Mammary epithelial cell (primary cell): ENCODE measurements at places on chromosomes 16 and 17. TPM values are rescaled to one million over a fixed set of nuclear protein-coding genes. Genes with fewer than 3 reads are reported as not detected.
A peak's percentile ranks its signal among the peaks of the same experiment; 100 is the strongest.

DNA sequence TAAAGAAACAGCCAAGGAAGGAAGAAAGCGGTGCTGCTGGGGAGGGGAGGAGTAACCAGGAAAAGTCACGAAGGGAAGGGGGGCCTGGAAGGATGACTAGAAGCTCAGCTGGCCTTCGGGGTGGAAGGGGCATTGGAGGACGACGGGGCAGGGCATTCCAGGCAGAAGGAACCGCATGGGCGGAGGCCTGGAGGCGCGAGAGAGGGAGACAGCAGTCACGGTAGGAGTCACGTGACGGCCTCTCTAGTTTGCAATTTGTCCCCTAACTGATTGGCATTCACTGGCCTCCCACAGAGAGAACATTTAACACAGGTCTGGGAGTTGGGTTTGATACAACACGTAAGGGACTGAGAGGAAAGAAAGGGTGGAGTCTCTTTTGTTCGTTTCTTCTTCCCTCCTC, 63.9 kb downstream of the RTN4RL1 start:
- DNase-seq = no peak

DNA sequence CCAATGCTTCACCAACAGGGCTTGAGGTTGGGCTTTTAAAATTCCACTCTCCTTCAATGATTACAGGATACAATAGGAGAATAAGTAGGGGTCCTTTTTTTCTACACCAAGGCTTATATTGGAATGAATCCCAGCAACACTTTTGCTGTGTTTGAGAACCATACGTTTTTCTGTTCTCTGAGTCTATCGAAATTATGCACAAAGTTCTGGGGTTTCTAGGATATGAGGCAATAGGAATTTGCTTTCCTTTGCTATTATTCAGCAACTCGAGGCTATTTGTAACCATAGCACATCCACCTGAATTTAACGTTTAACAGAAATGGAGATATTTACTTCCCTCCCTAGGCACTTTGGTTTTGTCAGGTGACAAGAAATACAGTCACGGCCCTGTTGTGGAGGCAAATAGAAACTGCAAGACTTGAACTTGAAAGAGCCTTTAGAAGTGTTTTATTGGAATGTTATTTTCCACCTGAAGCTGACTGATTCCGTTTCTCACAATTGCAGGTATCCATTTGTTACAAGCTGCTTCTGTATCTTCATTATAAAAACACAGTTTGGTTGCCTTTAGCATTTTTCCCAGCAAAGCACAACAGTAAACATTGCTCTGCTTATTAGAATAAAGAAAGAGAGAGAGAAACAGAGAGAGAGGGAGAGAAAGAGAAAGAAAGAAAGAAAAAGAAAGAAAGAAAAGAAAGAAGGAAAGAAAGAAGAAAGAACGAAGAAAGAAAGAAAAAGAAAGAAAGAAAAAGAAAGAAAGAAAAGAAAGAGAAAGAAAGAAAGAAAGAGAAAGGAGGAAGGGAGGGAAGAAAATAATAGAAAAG, 109.6 kb downstream of the HS3ST3A1 start:
- no peak for DNase-seq

DNA sequence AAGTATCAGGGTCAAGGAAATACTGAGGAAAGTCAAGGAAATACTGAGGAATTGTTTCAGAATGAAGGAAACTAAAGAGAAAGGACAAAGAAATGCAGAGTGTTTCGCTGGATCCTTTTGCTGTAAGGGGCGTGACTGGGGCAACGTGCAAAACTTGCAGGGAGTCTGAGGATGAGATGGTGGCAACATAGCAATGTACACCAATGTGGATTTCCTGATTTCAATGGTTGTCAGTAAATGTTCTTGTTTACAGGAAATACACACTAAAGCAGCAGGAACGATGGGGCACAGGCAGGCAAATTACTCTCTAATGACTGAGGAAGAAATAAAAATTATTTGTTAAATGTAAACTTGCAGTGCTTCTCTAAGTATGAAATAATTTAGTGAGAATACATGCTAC, 34.4 kb downstream of the ZZEF1 start:
- DNase-seq = no peak

DNA sequence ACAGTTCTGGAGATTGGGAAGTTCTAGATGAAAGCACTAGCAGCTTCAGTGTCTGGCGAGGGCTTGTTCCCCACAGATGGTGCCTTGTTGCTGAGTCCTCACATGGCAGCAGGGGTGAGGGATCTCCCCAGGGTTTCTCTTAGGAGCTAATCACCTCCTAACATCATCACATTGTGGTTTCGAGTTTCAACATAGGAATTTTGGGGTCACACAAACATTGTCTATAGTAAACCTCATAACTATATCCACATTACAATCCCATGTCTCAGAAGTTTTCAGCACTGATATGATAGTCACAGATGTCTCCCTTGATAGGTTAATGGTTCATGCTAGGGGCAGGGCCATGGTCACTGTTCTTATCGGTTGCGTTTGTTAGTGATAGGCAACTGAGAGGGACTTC, 13.8 kb downstream of the CLUAP1 start:
- DNase-seq = peak; percentile 76

The VTN gene
- polyA plus RNA-seq = not detected

DNA sequence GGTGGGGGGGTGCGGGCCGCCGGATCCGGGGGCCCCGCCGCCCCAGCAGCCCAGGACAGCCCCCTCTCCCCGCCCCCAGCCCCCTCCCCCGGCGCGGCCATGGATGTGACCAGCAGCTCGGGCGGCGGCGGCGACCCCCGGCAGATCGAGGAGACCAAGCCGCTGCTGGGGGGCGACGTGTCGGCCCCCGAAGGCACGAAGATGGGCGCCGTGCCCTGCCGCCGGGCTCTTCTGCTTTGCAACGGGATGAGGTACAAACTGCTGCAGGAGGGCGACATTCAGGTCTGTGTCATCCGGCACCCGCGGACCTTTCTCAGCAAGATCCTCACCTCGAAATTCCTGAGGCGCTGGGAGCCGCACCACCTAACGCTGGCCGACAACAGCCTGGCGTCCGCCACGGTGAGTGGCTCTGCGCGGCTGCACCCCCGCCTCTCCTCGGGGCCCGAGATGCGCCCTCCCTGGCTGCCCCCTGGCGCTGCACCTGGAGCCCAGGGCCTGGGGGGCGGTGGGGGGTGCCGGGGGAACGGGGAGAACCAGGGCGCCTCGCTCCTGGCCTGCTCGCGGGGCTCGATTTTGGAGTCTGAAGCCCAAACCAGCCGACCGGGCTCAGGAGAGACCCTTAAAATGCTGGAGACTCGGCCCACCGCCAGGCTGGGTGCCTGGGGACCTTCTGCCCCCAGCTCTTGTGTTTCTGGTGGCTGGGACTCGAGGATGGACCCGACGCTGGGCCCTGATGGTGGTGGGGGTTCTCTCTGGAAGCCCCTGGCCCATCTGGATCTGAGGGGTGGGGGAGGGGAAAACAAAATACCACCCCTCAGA, 744 bp downstream of the CMIP start:
- DNase-seq = peak; percentile 32

- no peak for DNase-seq
Observed at GRCh38 chr17:61486135-61487120, 34.2 kb downstream of the TBX4 start.

- peak; percentile 59 for DNase-seq
Observed at GRCh38 chr17:50452630-50453300, 15.9 kb downstream of the CHAD start.

DNA sequence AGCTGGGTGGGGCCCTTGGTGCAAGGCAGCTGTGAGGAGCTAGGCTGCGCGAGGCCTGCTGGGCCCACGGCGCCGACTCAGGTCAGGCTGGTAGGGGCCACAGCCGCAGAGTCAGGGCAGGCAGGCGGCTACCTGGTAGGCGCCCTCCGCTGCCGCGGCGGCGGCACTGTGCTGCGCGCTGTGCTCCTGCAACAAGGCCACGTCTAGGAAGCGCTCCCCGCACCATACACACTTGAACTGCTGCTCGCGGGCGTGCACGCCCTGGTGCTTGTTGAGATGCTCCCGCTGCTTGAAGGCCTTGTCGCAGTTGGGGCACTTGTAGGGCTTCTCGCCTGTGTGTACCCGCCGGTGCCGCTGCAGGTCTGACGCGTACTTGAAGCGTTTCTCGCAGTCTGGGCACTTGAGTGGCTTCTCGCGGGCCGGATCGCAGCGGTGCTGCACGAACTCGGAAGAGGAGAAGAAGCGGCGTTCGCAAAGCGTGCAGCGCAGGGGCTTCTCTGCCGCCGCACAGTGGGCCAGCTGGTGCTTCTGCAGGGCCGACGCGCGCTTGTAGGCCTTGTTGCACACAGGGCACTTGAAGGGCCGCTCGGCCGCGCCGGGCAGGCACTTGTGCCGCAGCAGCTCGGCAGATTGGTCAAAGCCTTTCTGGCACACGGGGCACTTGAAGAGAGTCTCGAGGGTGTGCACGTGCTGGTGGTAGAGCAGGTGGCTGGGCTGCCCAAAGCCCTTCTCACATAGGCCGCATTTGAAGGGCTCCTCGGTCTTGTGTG, 3.9 kb downstream of the ZNF319 start:
- DNase-seq = no peak

DNA sequence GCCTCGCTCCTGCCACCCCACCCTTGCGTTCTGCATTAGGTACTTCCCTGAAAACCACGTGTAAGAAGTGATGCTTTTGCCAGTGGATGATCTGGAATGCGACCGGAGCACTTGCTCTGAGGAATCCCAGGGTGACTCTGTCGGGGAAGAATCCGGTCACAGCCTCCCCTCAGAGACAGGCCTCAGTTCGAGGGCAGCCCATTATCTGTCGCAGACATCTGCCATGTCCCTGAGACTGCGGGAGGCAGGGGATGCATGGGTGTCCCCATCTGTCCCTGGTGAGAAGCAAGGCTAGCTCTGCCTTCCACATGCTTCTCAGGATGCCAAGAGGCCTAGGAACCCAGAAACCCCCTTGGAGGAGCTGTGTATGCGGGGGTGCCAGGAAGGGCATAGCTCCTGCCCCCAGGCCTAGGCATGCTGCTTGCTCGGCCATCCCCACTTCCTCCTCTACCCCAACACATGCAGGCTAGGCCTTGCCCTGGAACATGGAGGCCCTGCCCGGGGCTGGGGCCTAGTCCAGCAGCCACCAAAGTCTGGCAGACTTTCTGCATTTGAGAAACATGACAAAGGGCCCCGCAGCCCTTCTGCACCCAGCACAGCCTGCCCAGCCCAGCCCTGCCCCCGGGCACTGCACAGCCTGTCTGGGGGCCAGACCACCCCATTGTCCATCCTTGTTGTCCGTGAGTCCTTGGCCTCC, 20.5 kb downstream of the MNT start:
- DNase-seq = no peak

- peak; percentile 17 for DNase-seq
Observed at GRCh38 chr17:16980813-16981731, 9.2 kb upstream of the TNFRSF13B start.

DNA sequence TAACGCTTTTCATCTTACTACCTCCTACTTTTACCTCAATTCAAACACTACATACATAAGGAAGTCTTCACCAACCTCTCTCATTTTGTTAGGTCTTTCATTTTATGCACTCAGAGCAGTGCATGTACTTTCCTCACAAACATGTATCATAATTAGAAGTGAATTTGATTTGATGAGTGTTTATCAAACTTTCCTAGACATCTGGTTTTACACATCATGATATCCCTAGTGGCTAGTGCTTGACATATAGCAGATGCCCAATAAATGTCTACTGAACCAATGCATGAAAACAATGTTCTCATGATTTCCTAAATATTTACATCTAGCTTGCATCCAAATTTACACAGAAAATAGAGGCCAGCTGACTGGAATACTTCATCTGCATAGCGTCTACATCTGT, 323.4 kb upstream of the KIF2B start:
- DNase-seq = no peak

DNA sequence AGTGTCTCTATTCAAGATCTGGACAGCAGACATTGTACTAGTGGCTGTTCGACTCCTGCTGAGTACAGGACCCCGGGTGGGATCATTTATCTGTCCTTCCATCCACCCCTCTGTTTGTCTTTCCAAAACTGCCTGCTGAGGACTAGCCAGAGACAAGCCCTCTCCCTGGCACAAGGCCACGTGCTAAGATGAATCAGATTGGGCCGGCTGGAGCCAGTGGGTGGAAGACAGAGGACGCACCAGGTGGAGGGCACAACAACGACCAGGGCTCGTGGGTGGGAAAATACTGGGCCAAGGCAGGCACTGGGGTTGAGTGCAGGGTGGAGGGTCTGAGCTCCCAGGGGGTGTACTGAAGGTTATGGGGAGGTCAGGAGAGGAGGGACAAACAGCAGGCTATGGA, 1.4 kb upstream of the CA7 start:
- DNase-seq = peak; percentile 47

GRCh38 chr16:7209598-7209997, 123.0 kb upstream of the RBFOX1 start:
- DNase-seq = peak; percentile 0

DNA sequence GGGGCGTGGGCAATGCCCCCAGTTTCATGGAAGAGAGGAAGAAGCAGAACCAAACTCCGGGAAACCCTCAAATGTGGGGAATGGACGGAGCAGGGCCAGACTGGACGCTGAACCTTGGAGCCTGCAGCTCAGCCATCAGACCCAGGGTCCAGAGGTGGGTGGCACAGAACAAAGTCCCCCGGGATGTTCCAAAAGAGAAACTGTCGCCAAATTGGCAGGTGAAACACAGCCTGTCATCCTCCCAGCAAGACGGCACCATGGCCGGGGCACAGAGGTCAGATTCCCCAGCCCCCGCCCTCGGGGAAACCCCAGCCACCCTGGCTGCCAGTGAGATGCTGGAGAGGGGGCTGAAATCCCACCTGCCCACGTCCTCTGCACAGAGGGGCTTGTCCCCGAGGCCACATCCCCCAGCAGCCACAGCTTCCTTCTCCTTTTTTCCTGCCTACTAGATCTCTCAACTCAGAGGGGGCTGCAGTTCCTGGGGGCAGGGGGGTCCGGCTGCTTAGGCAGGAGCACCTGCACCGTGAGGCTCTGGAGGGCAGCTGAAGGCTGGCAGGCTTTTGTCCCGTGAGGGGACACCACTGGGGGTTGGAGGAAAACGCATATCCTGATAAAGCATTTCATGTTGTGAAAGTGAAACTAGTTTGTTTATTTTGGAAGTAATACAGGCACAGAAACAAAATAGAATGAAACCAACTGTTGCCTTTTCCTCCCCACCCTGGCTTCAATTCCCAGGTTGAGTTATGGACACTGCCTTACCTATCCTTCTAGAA, 1.2 kb upstream of the SECTM1 start:
- DNase-seq = peak; percentile 37

The CD79B gene
- polyA plus RNA-seq = 0.73 TPM

DNA sequence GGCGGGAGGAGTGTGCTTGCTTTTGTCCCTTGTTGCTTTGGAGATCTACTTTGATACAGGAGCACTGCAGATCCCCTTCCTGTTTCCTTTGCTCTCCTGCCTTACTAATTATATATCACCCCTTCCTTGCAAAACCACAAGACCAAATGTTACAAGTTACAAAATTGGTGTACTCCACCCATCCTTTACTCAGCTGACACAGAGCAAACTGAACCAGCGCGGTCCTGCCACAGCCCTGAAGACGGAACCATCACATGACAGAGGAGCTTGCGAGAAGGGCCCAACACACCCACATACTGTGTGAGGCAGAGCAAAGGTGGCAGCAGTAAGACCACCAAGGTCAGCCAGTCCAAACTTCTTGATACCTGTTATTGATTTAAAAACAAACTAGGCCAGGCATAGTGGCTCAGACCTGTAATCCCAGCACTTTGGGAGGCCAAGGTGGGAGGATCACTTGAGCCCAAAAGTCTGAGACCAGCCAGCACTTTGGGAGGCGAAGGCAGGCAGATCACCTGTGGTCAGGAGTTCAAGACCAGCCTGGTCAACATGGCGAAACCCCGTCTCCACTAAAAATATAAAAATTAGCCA, 33.2 kb downstream of the CYTH1 start:
- peak; percentile 86 for DNase-seq

The NEK8 gene
- 4.6 TPM for polyA plus RNA-seq

The TERB1 gene
- polyA plus RNA-seq = 0.05 TPM
